Natural killer cell (primary cell): ENCODE measurements at places on chromosomes 4 and X.

- DNase-seq: no peak
Observed at GRCh38 chrX:153353416-153353815, 19.5 kb downstream of the ZNF275 start.

DNA sequence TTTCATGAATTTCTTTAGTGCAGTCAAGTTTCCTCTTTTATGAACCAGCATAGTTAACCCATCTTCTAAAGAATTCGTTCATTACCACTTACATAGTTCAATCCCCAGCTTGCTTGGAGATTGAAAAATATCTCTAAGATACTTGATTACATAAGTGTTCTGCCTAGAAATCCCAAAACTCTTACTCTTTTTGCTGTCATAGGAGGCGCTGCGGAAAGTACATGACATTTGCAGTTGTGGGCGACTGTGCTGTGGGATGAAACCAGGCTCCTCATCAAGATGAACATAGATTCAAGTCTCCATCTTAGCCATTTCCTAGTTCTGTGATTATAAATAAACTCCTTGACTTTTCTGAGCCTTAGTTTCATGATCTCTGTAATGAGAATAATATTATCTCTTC, 107.1 kb upstream of the SORBS2 start:
- no peak for DNase-seq

- peak; percentile 9 for DNase-seq
Observed at GRCh38 chrX:14899607-14900006, 26.4 kb downstream of the MOSPD2 start.

DNA sequence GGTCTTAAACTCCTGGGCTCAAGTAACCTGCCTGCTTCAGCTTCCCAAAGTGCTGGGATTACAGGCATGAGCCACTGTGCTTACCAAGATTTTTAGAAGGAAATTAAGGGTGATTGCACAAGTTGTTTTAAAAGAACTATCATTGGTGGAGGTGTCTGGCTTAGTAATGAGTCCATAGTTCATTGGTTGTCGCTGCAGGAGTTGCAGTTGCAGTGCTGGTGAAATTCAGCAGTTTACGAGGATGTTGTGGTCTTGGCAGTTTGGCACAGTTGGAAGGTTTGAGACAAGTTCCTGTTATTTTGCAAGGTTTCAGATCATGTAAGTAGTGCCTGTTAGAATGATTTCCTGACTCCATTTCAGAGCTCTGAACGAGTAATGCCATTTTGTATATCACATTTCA, 48.1 kb downstream of the RAB40AL start:
- DNase-seq: no peak

DNA sequence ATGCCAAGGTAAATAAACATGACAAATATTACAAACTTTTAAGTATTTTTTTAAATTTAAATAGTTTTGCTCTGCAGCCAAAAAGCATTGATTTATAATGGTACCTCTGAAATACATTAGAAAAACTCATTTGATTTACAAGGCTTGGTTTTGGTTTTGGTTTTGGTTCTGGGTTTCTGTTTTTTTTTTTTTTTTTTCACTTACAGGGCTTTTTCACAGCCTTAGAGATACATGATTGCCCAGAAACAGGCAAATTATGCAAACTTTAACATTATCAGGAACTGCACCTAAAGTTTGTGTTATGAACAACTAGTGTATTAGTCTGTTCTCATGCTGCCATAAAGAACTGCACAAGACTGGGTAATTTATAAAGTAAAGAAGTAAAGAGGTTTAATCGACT, 196.4 kb upstream of the DDX53 start:
- no peak for DNase-seq
